ENCODE measurements at places on chromosomes 7 and 10.

DNA sequence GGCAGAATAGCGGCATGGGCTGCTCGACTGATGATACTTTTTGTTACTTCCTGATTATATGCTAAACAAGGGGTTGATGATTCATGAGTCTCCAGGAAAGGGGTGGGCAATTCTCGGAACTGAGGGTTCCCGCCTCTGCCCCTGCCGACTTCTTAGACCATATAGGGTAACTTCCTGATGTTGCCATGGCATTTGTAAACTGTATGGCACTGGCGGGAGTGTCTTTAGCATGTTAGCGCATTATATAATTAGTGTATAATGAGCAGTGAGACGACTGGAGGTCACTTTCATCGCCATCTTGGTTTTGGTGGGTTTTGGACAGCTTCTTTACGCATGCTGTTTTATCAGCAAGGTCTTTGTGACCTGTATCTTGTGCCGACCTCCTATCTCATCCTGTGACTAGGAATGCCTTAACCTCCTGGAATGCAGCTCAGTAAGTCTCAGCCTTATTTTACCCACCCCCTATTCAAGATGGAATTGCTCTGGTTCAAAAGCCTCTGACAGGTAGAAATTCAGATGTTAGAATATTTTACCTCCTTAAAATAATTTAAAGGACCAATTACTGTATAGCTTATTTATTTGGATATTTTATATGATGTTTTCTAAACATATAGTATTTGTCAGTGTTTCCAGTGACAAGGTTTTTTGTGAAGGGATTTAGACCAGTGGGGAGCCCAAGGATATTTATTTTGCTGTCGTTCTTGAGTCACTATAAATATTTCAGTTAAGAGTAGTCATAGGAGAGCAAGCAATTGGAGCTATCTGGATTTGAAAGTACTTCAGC, 90.1 kb upstream of the PIK3CG start:
- DNase-seq = no peak

- no peak for DNase-seq
These were observed 317.2 kb downstream of the GPR158 start for GRCh38 chr10:25492040-25492439.

GRCh38 chr7:128271471-128271941, 30.4 kb downstream of the LEP start:
- no peak for DNase-seq

DNA sequence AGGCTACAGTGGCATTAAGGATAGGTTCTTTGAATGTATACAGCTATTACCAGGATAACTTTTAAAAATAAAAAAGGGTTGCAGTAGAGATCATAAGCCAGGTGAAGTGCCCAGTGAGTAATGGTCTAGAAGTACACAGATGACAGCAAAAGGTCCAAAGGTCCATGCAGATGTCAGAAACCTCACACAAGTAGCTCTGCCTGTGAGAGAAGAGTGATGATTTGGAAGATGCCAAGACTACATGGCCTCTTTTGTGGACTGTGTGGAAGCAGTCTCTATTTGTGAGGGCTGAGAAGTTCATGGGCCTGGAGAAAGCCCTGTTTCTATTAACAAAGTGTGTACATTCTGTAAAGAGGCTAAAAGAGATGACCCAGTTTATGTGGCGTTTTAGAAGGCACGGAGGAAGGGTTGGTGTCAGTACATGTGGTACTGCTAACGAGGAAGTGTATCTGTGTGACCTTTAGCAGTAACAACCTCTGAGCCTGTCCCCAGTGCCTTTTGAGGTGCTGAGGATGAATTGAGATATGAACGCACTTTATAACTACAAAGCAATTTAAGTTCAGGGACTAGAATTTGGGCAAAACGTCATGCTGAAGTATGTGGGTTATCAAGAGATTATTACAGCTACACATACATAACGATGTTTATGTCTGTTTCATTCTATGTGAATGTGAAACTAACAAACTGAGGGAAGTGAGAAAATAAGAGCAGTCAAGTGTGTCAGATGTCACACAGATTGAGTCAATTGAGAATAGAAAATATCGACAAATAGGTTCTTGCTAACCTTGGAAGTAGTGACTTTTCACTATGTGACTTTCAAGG, 7.6 kb downstream of the CYCS start:
- no peak for DNase-seq

DNA sequence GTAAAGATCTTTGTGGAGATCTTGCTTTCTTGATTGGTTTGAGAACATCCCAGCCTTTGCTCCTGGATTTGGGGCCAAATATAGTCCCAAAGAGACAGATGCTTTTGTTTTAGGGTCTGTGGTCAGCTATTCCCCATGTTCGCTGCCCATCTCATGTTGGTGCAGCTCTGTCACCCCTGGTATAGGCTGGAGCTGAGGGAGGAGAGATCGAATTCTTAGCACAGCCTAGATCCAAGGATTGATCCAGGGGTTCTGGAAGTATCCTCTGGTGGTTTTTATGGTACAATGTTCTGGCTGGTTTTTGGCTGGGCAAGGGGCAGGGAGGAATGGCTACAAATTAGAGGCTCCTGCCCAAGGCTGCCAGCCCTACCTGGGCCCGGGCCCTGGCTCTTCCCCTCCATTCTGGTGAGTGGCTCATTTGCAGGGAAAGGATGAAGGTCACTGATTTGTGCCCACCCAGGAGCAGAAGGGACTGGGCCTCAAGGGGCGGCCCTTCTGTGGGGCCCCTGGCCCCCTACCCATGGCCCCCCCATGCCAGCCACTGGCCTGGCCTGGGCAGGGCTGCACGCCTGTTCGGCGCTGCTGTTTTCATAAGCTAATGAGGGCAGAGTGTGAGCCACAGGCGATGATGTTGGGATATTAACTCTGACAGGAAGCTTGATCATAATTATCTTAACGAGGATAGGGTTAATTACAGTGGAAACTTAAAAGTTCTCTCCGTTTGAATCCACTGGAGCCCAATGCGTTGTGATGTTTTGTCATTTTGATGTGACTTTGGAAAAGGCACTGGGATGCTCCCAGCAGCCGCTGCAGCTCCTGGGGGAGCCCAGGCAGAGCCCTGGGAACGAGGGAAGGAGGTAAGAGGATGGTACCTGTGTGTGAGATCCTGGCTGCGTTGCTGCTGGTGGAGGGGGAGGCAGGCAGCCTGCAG, 600.6 kb downstream of the LRMDA start:
- no peak for DNase-seq

DNA sequence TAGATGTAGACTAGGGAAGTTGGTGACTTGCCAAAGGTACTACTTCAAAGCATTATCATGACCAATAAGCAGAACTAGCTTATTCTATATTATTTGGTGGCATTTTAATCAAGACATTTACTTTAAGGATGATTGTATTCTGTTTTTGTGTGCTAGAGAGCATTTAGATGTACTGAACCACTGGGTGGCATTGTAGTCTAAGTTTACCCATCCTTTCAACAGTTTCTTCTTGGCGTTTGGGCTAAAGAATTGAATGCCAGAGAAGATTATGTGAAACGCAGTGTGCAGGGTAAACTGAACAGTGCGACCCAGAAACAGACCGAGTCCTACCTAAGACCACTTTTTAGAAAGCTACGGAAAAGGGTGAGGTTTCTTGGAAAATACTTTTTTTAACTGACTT, 26.8 kb downstream of the PRPF18 start:
- no peak for DNase-seq

- DNase-seq = no peak
These were observed 230.0 kb upstream of the GRB10 start for GRCh38 chr7:51012569-51013217.

GRCh38 chr10:30036811-30037210, 22.6 kb downstream of the JCAD start:
- no peak for DNase-seq

- peak; percentile 15 for DNase-seq
These were observed 275.1 kb downstream of the DOCK4 start for GRCh38 chr7:111931016-111931517.

GRCh38 chr7:134287916-134288659, 28.6 kb downstream of the SLC35B4 start:
- no peak for DNase-seq

- no peak for DNase-seq
These were observed 171.2 kb downstream of the ZNF365 start for GRCh38 chr10:62545160-62546066.

GRCh38 chr10:51668336-51668689, 31.1 kb downstream of the CSTF2T start:
- no peak for DNase-seq

DNA sequence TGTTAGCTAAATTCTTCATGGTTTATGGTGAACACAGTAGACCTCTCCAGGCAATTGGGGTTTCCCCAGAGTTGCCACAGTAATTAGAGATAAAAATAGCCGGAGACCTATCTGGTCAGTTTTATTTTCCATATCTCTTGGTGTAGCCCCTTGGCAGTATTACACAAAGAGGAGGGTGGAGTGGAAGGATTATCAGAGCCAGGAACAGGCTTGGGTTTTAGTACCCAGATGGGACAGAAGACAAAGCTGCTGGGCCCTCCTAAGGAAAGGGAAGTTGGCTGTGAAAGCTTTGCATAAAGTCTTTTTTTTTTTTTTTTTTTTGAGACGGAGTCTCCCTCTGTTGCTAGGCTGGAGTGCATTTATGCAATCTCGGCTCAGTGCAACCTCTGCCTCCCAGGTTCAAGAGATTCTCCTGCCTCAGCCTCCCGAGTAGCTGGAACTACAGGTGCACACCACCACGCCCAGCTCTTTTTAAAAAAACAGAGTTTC, 9.7 kb downstream of the ZSCAN21 start:
- DNase-seq = no peak

DNA sequence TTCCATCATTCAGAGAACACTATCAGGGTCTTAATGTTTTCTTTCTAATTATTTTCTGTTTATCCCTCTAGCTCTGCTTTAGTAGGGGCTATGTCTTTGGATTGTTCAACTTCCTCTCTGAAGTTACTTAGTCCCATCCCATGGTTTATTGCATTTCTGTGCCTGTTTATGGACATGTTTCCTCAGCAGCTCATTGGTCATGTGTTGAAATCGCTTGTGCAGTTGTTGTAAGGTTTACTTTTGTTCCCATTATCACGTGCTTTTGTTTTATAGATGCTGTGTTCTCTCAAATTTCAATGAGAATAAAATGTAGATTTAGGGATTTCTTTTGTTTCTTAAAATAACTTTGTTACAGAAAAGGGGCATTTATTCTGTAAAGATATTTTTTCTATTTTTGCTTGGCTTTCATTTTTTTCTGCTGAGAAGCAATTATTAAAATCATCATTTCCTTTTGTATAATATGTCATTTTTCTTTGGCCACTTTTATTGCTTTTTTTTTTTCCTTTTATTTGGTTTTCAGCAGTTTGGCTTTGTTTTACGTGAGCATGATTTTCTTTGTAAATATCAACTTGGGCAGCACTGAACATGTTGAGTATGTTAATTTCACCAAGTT, 110.9 kb downstream of the CCDC7 start:
- no peak for DNase-seq

- no peak for DNase-seq
These were observed 104.0 kb upstream of the ZEB1 start for GRCh38 chr10:31215052-31215451.

GRCh38 chr10:90199093-90199492, 497.7 kb downstream of the KIF20B start:
- no peak for DNase-seq

DNA sequence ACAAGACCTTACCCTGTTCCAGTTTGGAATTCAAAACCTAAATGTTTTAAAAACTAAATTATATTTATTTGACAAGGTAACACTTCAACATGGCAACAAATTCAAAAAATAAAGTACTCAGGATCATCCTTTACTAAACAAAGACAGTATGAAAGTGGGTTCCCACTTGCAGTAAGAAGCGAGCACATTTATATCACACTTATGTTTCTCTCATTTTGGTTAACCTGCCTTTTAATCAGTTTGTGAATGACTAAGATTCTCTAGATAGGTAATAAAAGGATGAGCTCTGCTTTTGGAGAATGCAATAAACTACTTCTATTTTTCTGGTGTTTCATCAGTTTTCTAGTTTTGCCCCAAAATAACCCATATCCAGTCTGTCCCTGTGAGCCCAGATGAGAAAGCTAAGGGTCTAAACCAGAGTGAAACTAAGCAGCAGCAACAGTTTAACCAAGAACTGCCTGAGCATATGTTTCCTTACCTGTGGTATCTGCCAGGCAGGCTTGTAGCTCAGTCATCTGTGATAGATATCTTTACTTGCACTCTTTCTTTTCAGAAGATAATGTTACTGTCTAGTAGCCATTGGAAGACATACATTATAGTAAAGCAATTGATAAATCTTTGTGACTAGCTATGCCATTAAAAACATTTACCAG, 64.1 kb downstream of the ABLIM1 start:
- no peak for DNase-seq

- no peak for DNase-seq
These were observed 569 bp downstream of the CAV1 start for GRCh38 chr7:116525298-116525912.

DNA sequence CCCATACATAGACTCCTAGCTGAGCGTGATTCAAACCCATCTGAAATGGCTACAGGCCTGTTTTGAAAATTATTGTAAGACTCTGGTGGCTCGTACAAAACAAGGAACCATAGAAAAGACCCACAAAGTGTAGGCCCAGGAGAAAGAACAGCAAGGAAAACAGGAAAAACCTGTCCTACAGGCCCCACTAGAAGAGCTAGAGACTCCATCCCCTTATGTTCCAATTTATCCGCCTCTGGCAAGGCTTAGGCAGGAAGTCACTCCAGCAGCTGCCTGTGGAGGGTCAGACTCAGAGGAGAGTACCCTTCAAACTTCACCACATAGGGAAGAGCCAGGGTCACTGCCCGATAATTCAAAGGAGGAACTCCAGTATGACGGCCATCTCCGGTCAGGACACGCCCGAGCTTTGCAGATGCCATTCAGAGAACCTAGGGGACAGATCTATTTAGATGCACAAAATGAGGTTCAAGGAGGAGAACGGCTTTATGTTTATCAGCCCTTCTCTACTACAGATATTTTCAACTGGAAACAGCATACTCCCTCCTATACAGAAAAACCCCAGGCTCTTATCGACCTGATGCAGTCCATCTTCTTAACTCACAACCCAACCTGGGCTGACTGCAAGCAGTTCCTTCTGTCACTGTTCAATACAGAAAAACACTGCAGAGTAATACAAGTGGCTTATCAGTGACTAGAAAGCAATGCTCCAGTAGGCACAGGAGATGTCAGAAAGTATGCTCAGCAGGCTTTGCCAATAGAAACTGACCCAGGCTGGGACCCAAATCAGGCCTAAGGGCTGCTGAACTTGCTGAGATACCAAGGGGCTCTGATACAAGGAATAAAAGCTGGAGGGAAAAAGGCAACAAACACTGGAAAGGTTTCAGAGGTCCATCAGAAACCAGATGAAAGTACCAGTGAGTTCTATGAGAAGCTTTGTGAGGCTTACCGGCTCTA, 8.6 kb upstream of the ZNF33B start:
- no peak for DNase-seq

DNA sequence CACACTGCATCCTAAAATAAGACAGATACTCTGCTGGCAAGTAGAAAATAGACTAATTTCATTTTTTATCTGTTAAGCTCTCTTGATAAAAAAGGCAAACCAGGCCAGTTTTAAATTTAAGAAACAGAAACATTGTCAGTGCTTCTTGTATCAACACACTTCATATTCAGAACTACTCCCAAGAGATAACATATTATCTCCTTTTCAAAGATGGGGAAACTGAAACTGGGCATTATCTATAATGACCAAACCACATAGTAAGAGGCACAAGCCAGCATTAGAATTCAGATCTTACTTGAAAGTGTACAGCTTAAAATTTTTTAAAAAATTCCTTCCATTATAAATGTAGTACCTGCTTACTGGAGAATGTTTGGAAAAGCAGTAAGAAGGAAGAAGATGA, 14.7 kb downstream of the SRI start:
- no peak for DNase-seq
